ENCODE measurements at places on chromosomes 11 and 22.

DNA sequence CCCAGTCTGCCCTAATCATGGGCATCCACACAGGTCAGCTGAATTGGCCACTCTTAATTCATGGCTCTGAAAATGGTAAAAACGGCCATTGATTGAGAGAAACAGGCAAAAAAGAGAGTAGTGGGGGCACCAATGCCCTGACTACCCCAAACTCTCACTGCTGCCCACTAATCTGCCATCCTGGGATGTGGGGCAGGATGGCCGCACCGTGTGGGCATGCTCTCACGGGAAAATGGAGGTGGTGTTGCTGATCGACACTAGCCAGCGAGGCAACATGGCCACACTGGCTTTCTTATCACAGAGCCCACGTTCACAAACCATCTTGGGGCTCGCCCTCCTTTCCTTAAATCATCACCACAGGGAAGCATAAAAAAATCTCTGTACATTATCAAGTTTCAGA lies 11.2 kb upstream of the TUB start:
- no peak for DNase-seq

- no peak for DNase-seq
Observed at GRCh38 chr11:12148466-12148865, 38.1 kb downstream of the MICAL2 start.

DNA sequence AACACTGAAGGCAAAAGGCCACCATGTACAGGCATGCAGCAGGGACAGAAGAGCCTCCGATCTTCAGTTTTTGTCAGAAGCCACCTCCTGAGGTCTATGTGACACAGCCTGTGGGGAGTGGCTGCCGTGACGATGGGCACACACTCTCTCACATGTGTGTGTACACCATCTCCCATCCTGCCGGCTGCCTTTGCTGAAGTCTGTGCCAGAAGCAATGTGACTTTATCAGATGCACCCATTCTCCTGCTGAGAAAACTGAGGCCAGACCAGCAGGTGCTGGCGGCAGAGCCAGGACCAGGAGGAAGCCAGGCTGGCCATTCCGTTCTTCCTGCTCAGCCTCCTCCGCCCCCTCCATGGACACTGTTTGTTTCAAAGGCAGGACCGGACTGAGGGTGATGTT lies 16.7 kb downstream of the SHANK2 start:
- no peak for DNase-seq

DNA sequence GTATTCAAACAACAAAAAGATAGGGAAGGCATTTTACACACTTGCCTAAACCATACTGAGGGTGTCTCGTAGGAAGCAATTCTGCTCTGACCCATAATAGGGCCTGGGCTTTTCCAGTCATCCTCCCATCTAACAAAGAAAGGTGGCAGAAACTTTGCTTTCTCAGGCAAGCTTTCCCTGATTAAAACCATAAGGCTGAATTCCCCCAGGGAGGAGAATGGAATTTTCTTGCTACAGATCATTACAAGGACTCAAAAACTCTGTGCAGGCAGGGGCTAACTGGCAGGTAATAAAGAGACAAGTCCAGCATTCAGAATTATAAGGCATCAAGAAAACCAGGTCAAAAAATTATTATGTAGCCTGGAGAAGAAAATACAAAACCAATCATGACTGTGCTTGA lies 90.4 kb downstream of the RBFOX2 start:
- peak; percentile 34 for DNase-seq

DNA sequence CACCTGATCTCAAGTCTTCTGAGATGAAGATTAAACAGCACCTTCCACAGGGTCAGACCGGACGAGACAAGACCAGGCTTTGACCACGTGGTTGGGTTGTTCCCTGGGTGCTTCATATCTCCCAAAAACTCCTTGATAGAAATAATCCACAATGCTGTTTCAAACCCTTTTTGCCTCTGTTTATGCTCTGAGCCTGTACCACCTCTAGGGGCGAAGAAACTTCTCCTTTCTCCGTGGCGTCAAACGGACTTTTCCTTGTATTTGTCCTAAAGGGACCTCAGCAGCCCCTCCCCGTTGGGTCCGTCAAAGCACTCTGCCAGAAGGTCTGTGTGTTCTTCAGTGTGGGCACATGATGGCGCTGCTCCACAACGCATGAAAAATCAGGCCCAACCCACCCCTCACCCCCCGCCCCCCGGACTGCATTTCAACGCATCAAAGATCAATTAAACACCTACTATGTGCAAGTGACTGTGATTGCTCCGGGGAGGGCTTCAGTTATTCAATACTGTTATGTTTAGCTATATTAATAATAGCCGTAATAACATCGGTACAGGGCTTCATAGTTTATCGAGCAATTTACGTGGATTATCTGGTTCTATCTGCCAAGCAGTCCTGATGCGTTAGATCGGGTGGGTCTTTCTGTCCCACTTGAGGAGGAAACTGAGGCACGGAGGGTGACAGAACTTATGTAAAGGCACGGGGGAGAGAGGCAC lies 17.3 kb upstream of the EIF3D start:
- peak; percentile 50 for DNase-seq

DNA sequence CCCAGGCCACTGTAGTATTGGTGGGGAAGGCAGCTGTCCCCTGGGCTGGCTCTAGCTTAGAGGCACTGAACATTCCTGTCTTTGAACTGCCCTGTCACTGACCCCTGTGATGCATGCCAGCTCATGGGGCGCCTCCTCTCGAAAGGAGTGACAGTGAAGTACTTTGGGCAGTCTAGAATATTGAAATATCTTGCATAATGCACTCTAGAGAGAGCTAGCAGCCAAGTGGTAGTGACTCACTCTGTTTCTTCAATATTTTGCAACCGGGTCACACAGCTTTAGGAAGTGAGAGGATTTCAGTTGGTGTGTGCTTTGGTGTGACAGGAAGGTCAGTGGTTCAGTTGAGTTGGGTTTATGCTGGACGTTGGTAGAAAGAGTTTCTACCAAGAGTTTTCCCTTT lies 35.5 kb upstream of the ST14 start:
- DNase-seq: peak; percentile 88

GRCh38 chr22:47484960-47485569 lies 722.6 kb downstream of the TBC1D22A start:
- no peak for DNase-seq

GRCh38 chr11:10116588-10116987 lies 177.4 kb downstream of the SBF2 start:
- no peak for DNase-seq

DNA sequence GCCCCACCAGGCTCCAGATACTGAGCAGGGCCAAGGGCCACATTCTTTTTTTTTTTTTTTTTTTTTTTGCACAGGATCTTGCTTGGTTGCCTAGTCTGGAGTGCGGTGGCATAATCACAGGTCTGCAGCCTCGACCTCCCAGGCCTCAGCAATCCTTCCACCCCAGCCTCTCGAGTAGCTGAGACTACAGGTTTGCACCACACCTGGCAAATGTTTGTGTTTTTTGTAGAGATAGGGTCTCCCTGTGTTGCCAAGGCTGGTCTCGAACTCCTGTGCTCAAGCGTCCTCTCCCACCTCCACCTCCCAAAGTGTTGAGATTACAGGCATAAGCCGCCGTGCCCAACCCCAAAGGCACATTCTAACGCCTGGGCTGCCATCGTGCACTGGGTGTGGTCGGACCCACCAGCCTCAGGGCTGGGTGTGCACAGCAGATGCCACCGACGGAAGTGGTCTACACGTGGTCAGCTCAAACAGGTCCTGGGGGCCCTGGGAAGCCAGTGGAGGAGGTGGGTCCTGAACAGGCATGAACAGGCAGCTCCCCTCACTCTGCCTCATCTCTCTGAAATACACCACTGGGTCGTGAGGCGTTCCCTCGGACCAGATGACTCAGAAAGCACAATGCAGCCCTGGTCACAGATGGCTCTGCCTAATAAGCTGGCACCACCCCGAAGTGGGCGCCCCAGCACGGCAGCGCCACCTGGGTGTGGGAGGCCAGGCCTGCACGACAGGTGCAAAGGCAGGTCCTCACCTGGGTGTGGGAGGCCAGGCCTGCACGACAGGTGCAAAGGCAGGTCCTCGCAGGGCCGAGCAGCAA lies 5.1 kb upstream of the B4GALNT4 start:
- DNase-seq: peak; percentile 69

- DNase-seq: peak; percentile 84
Observed at GRCh38 chr11:57711414-57712255, at the start of gene MED19. Gene MED19 (minus strand): TSS chr11:57712215. CDS start chr11:57712179, 36 bp downstream.

GRCh38 chr22:20080776-20081654 lies 974 bp downstream of the DGCR8 start:
- DNase-seq: peak; percentile 74

DNA sequence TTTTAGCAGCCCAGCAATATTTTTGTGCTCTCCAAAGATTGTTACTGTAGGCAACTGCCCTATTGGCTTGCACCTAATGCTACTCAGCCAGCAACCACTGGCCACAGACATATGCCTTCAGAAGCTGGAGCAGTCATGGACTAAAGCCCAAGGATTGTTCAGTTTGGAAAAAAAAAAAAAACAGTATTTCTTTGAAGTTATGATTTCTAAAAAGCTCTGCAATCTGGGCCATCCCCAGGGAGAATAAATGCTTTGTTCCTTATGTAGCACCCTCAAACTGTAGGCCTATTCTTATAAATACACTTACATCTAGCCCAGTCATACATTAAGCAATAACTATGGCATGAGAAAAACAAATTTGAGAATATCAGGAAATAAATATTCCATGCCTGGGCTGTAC lies 2190.5 kb upstream of the RAG2 start:
- no peak for DNase-seq
